ENCODE measurements at places on chromosomes 2 and 18.

DNA sequence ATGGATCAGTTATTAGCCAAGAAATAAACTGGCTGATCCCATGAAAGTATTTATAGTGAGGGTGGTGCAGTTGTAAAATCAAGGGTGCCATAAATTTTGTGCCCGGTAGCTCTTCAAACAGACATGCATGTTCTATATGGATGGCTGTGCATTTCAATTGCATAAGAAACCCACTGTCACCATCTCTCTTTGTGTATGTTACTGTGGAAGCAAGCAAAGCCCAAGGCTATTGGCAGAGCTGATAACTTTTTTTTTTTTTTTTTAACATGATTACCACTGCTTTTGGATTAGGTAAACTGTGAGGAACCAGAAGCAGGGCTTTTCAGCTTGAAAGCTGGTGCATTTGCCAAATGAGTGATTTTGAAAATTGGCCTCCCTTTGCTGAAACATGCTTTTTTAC, 332.6 kb downstream of the SOX11 start:
- DNase-seq, result no peak

DNA sequence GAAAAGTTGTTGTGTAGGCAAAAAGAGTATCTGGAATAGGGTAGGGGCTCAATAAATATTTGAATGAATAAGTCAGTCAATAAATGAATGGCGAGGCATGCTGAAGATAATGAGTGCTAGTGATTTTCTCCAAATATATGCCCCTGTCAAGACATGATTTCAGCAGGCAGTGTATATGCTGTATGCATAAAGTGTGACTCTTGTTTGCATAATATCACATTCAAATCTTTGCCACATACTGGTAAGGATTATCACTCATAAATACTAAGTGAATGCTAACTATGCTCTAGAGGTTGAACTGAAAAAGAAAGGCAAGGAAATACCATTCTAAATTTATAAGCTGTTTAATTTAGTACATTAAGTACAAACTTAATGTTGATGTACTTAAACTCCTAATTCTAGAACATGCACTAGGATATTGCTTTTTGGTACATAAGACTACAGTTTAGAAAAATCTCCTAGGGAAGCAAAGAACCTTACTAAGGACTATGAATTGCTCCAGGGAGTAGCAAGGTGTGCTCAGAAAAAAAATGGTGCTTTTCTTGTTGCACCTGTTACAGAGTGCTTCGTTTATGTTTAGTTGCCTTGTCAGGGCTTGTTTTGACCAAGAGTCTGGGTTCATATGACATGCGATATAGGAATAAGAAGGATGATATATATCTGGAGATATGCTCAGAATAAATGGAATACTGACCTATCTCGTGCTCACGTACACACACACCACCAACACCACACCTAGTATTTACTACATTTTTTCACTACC, 224.0 kb upstream of the TANK start:
- no peak for DNase-seq

DNA sequence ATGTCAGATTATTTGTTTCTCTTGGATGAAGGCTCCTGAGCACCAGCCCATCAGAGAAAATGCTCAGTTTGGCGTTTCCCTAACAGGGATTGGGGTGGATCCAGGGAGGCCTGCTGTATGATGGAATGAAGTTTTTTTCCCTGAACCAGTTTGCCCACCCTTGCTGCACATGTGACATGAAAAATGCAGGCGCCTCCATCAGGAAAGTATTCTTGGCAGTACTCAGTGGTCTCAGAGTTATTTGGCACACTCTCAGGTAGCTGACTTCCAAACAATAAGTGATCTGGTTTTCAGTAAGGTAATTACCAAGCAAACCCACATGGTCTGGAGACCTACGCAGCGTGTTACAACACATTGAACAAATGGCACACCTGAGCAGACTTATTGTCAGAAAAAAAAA, 254.9 kb downstream of the PAX3 start:
- DNase-seq, result no peak

DNA sequence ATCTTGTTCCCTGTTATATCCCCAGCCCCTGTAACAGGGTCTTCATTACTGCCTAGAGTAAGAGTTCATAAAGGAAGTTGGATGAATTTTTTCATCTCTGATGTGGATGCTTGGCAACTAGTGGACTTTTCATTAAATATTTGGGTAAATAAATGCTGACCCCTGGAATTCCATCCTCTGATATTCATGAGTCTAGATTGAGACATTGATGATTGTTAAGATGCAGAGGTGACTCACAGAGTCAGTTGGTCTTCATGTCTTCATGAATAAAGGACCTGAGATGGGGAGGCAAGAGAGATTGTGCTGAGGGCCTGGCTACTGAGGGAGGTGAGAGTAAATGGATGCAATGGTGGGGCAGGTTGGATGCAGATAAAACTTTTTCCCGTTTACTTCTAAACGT, 132.7 kb upstream of the NT5C1B start:
- no peak for DNase-seq

DNA sequence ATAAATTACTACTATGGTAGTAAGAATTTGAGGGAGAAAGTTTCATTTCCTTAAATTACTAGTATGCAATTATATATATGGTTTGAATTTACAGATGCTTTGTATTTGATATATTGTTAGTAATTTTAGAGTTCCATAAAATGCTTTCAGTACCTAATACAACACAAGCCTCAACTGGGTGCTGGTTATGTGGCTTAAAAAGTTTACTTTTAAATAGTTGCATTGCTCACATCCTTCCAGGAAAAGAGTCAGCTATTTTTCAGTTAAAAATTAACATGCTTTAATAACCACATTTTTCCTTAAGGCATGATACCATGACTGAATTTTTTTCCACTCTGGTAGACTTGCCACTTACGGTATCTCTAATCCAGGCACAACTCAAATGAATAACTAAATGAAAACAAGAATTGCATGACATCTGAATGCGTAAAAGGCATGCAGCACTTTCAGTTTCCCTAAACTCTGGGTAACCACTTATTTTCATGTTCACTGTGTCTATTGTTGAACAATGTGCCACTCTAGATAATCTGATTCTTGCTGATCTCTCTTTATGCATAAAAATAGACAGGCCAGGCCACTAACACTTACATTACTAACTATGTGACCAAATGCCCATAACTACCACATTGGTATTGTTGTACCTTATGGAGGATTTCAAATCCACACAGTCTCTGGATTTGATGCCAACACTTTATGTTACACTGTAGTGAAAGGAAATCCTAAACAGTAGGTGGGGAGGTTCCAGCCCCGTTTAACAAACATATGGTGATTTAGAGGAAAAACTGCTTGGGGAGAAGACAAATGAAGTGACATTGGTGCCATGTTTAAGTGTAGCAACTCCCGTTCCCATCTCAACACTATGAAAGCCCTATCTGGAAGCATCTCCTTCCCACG, 35.5 kb upstream of the SLC35F5 start:
- no peak for DNase-seq

DNA sequence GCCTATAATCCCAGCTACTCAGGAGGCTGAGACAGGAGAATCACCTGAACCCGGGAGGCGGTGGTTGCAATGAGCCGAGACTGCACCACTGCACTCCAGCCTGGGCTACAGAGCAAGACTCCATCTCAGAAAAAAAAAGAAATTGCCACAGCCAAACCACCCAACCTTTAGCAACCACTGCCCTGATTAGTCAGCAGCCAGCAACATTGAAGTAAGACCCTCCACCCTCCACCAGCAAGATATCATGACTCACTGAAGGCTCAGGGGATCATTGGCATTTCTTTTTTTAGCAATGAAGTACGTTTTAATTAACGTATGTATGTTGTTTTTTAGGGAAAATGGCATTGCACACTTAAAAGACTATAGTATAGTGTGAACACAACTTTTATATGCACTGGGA, 349.1 kb upstream of the ACVR2A start:
- DNase-seq, result no peak

DNA sequence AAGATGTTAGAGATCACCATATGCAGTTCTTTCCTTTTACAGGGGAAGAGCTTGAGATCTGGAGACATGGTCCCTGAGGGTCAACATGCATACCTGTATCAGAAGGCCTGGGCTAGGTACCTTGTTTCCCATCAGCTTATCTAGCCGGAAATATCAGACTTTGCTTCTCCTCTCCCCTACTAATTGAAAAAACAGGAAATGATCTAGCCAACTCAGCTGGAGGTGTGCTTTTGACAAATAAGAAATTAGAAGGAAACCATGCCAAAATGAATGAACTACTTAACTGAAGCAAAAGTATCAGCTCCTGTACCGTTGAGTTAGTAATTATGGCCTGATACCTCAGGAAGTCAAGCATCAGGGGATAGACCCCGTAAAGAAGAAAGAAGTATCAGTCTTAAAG, 20.4 kb downstream of the PKP4 start:
- no peak for DNase-seq

DNA sequence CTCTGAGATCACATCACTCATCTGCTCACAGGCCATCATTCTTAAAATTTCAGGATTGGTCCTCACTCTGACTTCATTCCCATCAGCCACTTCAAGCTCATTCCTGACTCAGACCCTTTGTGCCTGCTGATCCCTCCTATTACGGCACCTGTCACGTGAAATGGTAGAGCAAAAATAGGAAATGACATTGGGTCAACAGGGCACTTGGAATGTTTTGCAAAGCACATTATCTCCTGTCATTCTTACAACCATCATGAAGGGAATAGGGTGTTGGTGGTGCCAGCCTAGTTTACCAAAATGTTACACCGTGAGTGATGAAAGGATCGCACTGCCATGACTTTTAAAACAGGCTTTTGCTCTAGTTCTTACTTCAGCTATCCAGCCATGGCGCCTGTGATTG, 61.1 kb downstream of the EIF5B start:
- DNase-seq, result no peak

DNA sequence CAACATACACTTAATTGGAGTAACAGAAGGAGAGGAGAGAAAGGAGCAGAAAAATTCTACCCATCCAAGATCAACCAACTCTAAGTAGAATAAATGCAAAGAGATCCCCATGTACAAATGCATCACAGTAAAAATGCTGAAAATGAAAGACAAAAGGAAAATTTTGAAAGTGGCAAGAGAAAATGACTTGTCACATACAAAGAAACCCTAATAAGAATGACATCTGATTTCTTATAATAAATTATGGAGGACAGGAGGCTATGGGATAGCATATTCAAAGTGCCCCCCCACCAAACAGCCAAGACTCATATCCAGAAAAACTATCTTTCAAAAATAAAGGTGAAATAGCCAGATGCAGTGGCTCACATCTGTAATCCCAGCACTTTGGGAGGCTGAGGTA, 22.2 kb upstream of the INPP4A start:
- no peak for DNase-seq

Data from activated T-helper 9 cell treated with anti-CD3 and anti-CD28 coated beads, Interleukin-2, amount 50 U/mL, for 16 hours (primary cell).